Skeletal muscle cell (primary cell): ENCODE measurements at places on chromosomes 3 and 15.

- DNase-seq = no peak
These were observed 62.4 kb upstream of the RARB start for GRCh38 chr3:25365636-25366035.

DNA sequence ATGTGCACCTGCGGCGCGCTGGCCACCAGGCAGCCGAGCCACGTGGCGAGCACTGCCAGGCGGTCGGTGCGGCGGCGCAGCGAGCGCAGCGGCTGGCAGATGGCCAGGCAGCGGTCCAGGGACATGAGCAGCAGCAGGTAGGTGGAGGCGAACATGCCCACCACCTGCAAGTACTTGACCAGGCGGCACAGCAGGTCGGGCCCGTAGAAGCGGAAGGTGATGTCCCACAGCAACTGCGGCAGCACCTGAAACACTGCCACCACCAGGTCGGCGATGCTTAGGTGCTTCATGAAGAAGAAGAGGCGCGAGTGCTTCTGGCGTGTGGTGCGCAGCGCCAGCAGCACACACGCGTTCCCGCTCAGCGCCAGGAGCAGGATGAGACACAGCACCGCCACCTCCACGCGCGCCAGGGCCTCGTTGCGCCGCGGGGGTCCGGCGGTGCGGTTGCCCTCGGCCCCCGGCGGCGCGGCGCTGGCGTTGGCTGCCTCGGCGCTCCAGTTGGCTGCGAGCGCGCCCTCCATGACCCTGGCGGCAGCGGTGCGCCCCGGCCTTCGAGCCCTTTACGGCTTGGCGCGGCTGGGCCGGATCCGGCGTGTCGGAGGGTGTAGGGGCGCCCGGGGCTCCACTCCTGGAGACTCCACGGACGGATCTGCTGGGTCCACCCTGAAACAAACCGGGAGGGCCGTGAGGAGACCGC, 1.6 kb downstream of the OXTR start:
- DNase-seq = no peak

- no peak for DNase-seq
These were observed 144.7 kb downstream of the TPRG1 start for GRCh38 chr3:189316296-189317019.

DNA sequence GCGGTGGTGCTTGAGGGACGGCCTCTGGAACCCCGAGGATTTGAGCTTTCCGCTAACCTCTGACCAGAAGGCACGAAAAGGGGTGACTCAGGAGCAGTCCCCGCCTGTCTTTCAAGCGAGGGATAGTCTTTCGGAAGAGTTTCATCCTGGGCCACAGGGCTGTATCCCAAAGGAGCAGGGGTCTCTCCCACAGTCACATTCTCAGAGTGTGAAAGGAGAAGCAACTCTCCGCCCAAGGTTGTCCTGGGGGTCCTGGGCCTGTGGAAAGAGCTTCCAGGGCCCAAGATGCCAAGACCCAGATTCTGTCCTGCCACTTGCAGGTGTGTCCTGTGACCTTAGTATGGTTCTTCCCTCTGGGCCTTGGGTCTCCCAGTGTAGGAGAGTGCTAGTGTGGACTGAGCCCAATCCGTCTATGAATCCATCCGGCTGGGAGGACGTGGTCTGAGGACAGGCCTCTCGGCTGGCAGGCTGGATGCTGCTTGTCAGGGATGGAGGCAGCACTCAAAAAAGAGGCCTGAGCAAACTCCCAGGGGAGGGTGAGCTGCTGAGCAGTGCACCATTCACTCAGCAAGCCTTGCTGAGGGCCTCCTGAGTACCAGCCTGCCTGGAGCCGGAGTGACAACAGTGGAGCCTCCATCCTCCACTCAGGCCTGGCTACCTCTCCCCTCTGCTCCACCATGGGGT, 1.6 kb upstream of the DUSP7 start:
- DNase-seq = no peak

DNA sequence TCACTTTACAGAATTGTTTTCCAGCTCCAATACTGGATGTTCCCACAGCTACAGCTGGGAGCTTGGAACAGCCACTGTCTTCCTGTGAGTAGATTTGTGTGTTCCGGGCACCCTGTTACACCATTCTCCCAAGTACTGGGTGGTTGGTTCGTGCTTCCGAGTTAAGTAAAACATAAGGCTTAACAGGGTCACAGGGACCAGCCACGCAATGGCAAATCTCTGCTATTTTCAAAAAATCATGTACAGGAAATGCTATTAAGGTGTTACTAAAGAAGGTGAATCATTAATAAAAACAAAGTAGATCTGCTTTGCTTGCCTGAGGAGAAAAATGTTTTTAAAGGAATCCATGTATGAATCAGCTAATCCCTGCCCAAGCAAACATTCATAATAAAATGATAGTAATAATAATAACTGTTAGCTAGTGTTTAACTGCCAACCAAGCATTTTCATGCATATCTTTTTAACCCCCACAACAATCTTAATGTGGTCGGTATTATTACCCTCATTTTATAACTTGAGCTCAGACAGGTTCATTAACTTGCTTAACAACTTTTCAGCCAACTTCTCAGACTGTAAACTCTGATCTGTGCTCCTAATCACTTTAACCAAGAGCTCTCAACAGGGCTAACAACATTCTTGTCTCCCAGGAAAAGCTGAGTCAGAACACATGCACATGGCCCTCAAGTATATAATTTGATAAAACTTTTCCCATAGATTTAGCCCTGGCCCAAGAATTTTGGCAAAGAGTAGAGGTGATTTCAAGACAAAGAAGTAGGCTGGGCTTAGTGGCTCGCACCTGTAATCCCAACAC, 2.7 kb upstream of the C2CD4A start:
- no peak for DNase-seq

DNA sequence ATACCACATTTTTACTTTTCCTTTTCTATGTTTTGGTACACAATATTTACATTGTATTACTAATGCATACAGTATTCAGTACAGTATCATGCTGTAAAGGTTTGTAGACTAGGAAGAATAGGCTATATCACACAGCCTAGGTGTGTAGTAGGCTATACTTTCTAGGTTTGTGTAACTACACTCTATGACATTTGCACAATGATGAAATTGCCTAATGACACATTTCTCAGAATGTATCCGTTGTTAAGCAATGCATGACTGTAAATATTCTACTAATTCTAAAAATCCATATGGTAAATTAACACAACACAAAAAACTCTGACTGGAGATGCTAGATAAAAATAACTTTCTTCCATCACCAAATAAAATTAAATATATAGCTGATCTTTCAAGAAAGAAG, 16.2 kb downstream of the NEDD4 start:
- DNase-seq = no peak

GRCh38 chr3:158918008-158918407, 116.2 kb downstream of the MFSD1 start:
- DNase-seq = peak; percentile 48

DNA sequence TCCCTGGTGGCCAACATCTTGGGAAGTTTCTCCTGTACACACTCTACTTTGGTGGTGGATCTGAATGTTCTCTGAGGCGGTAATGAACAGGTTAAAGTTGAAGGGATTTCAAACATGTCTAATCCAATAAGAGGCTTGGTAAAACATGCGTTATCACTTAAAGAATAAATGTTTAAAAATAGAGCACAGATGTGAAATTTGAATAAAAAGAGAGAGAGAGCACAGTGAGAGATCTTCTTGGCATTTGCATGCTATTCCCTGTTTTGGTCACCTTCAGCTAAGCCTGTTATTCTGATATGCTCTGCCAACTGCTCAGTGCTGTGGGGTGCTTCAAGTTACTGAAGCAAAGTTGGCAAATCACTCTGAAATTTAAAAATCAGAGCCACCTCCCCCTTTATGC, 237.7 kb upstream of the WNT5A start:
- no peak for DNase-seq

DNA sequence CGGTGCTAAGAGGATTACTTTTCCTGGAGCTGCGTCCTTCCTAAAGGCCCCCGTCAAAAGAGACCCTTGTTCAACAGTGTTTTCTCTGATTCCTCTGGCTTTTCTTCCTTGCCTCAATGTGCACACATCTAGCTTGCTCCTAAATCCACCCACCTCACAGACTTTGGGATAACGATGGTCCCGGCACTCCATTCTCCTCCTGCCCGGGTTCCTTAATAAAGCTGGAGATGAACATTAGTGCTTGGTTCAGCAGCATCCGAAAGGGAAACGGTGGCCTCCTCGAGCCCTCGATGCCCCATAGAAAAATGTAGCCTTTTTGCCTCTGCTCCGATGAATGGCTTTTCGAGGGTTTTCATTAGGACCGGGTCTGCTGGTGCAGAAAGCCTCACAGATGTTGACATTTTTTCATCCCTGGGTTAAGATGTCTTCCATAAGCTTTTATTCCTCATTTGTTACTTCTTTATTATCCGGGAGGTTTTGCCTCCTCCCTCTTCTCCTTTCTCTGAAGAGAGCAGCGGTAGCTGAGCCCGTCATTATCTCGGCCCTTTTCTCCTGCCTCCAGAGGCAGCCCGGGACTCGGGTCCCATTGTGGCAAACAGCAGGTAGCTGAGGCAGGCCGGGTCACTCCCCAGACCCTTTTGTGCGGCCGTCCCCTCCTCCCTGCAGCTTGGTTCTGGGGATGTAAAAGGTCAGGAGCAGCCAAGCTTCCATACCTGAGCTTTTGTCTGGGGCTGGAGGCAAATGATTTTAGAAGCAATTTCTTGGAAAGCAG, 64.6 kb downstream of the CPN2 start:
- no peak for DNase-seq

DNA sequence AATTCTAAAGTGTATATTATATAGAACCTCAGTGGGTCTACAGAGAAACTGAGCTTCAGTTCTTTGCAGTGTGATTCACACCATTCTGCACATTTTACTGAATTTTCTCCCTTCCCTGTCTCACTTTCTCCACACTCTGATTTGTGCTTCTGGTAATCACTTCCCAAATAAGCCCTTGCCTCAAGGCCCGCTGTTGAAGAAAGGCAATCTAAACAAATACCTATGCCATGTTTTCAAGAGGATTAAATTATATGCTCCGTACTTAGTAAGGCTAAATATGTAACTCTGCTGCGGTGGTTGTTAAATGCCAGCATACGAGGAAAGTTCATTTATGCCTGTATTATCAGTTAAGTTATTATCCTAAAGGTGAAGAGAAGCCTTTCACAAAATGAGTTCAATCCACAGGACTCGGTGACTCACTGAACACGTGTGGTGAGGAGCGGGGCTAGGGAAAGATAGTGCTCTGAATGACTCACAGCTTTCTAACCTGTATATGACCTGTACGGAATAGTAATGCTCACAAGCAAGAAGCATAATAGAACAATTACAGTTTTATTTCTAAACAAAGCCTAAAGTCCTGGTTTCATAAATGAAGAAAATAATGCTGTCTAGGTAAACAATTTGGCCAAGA, 25.1 kb downstream of the CNTN6 start:
- DNase-seq = peak; percentile 9

DNA sequence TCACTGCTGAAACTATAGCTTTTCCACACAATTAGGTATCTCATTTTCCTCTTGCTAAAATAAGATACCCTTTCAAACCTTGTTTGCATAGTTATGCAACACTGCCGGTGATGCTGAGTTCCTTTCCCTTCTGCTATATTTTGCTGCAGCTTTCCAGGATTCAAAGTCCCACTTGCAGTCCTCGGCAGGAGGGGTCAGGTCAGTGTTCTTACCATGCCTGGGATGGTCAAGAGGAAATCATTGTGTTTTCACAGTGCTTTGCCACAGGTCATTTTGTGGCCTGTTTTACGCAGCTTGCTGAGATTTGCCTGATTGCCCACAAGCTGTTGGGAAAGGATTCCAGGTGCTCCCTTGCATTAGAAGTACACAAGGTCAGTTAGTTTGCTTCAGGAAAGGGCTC, 156.9 kb downstream of the B3GALNT1 start:
- no peak for DNase-seq

GRCh38 chr15:48856942-48857341, 21.0 kb upstream of the EID1 start:
- DNase-seq = peak; percentile 57
